Smooth muscle cell of the pulmonary artery (primary cell): ENCODE measurements at places on chromosomes 3 and 15. TPM values are rescaled to one million over a fixed set of nuclear protein-coding genes. Genes with fewer than 3 reads are reported as not detected.

The MYLK gene
- total RNA-seq = 235 and 500 TPM in 2 replicates

The ATP10A gene
- 14.9 and 16.4 TPM in 2 replicates for total RNA-seq

The COMMD2 gene
- total RNA-seq = 30.0 and 37.0 TPM in 2 replicates

The CCR2 gene
- total RNA-seq = not detected in 2 replicates

The ONECUT1 gene
- total RNA-seq = not detected in 2 replicates

The IL17RD gene
- 3.4 and 8.3 TPM in 2 replicates for total RNA-seq

The MAP1A gene
- 96.1 and 105 TPM in 2 replicates for total RNA-seq

The PLA2G4F gene
- total RNA-seq = not detected in 2 replicates

The HYAL1 gene
- 0.89 and 2.5 TPM in 2 replicates for total RNA-seq

The MYL3 gene
- not detected in 2 replicates for total RNA-seq

The ST6GAL1 gene
- 19.7 and 22.6 TPM in 2 replicates for total RNA-seq

The CPLX3 gene
- total RNA-seq = not detected in 2 replicates

The CCDC54 gene
- not detected in 2 replicates for total RNA-seq

The SI gene
- not detected in 2 replicates for total RNA-seq

The LRRC34 gene
- total RNA-seq = 1.3 and 1.8 TPM in 2 replicates

The IQCH gene
- 4.0 and 5.0 TPM in 2 replicates for total RNA-seq

The SCG5 gene
- 15.9 and 29.6 TPM in 2 replicates for total RNA-seq

The PRRT3 gene
- total RNA-seq = 3.9 and 4.7 TPM in 2 replicates

The WNT5A gene
- total RNA-seq = 12.4 and 80.7 TPM in 2 replicates

The XCR1 gene
- total RNA-seq = not detected in 2 replicates

The CTNNB1 gene
- 632 and 786 TPM in 2 replicates for total RNA-seq

The SCN5A gene
- total RNA-seq = 0.23 and 0.72 TPM in 2 replicates

The SLC22A13 gene
- 0.46 and 1.2 TPM in 2 replicates for total RNA-seq

The ARHGAP11A gene
- total RNA-seq = 5.3 and 12.3 TPM in 2 replicates

The THAP10 gene
- total RNA-seq = 1.7 TPM in 2 replicates

The TRPC1 gene
- total RNA-seq = 35.5 and 37.3 TPM in 2 replicates

The WDR76 gene
- total RNA-seq = 3.8 and 6.5 TPM in 2 replicates

The GATA2 gene
- total RNA-seq = 2.3 and 7.1 TPM in 2 replicates
